ENCODE measurements at places on chromosomes 1 and 21. TPM values are rescaled to one million over a fixed set of nuclear protein-coding genes. Genes with fewer than 3 reads are reported as not detected.

KRTAP11-1 gene
- not detected for total RNA-seq

KRTAP12-3 gene
- not detected for total RNA-seq

CHD5 gene
- 0.16 TPM for total RNA-seq

ILDR2 gene
- 18.5 TPM for total RNA-seq

TSSK3 gene
- 1.9 TPM for total RNA-seq

DNA sequence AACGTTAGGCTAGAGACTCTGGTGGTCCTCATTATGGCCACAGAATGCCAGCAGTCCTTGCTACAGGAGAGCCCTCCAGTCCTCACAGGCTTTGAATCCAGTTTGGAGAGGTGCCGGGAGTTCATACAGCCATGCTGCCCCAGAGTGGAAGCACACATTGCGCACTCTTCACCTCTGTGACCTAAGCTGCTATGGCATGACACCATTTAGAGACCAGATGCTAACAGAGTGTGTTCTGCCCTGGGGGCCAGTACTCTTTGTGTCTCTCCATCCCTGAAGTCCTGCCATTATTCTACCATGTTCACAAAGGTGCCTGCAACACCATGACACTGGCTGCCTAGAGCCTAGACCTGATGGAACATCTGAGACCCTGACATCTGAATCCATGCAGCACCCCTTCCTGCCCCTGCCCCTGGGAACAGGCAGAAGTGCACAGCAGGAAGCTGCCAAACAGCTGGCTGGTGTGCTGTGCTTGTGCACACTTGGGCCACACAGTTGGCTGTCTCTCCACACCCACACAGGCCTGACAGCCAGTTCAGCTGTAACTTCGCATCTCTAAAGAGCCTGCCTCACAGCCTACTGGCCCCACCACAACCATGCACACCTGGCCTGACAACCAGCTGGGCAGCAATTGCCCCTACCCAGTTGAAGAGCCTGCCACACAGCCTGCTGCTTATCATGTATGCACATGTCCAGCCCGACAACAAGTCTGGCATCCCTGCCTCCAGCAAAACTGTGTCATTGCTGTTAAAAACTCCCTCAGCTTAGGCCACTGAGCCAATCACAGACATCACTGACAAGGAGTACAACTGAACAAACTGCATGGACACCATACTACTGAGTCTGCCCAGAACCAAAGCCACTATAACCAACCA lies 49.1 kb downstream of the MCOLN2 start:
- H3K27me3 ChIP-seq: no peaks in the 10 kb centered on the region
- no peak overlapping the region for H3K4me3 ChIP-seq
- peaks cover 34% of the 10 kb centered on the region for H3K4me1 ChIP-seq
- no peak for DNase-seq
- H3K36me3 ChIP-seq: peaks cover 12% of the 10 kb centered on the region

GRCh38 chr1:40925834-40926410 lies 53.6 kb upstream of the CTPS1 start:
- no peaks in the 10 kb centered on the region for H3K36me3 ChIP-seq
- H3K27me3 ChIP-seq: no peaks in the 10 kb centered on the region
- H3K4me3 ChIP-seq: no peak overlapping the region
- no peak for DNase-seq
- no peak overlapping the region for H3K27ac ChIP-seq
- H3K4me1 ChIP-seq: no peaks in the 10 kb centered on the region

DNA sequence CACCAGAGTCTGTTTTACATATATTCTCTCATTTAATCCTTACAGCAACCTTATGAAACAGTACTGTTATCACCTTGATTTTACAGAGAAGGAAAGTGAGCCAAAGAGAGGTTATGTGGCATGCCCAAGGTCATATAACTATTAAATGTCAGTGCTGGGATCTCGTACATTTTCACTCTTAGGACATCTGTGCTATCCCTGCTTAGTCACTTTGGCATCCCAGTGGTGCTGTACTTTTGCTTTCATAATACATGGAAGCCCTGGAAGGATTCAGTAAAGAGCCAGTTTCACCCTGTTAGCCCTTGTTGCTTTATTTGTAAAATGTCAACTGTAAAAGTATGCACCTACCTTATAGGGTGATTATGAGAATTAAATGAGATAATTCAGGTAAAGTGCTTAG lies 104.4 kb downstream of the NFIA start:
- H3K27me3 ChIP-seq: no peaks in the 10 kb centered on the region
- no peak for DNase-seq
- H3K4me3 ChIP-seq: no peak overlapping the region
- no peaks in the 10 kb centered on the region for H3K36me3 ChIP-seq
- H3K4me1 ChIP-seq: no peaks in the 10 kb centered on the region

DNA sequence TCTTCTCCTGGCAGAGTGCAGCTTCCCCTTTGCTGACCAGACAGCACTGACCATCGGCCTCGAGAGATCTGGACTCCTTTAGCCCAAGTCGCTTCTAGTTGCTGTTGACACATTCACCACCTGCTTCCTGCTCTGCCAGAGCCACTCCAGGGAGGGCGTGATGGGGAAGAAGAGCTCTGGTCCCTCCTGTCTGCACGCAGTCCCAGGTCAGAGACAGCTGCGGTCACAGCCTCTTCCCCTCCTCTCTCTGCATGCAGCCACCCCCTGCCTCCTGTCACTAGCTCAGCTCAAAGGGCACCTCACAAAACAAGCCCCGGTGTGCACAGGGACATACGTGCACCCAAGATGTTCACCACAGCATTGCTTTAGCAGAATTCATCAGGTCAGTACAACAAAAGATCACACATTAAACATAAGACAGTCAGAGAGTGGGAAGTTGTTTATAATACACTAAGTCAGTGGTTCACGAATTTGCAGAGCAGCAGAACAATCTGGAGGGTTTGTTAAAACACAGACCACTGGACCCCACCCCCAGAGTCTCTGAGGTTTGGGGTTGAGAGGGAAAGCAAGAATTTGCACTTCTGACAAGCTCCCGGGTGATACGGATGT lies 132.9 kb downstream of the SYF2 start:
- no peaks in the 10 kb centered on the region for H3K36me3 ChIP-seq
- peaks cover 75% of the 10 kb centered on the region for H3K4me1 ChIP-seq
- H3K27ac ChIP-seq: no peak overlapping the region

- H3K4me3 ChIP-seq: no peak overlapping the region
- H3K36me3 ChIP-seq: peaks cover 5% of the 10 kb centered on the region
- no peaks in the 10 kb centered on the region for H3K4me1 ChIP-seq
- no peak for DNase-seq
- H3K27ac ChIP-seq: no peak overlapping the region
These were observed 523.4 kb downstream of the PTBP2 start for GRCh38 chr1:97245026-97245425.

DNA sequence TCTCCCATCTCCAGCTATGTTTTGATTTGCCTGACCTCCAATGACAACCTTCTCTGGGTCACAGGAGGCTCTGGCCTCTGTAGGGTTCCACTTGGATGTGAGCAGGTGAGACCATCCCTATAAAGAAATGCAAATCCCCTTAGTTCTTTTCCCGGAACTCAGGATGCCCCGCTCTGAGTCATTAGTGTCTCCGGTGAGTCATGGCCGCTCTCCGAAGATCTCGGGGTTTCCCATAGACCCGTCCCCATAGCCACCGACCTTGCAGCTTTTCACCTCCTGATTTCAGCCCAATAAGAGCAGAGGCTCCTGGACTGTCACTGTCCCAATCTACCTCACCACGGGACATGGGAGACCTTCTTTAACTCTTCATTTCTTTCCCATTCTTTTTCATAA lies 98.2 kb downstream of the PGBD5 start:
- peaks cover 8% of the 10 kb centered on the region for H3K4me1 ChIP-seq
- no peaks in the 10 kb centered on the region for H3K36me3 ChIP-seq
- DNase-seq: peak; percentile 39
- peak overlapping the region; percentile 41 for H3K27ac ChIP-seq

DNA sequence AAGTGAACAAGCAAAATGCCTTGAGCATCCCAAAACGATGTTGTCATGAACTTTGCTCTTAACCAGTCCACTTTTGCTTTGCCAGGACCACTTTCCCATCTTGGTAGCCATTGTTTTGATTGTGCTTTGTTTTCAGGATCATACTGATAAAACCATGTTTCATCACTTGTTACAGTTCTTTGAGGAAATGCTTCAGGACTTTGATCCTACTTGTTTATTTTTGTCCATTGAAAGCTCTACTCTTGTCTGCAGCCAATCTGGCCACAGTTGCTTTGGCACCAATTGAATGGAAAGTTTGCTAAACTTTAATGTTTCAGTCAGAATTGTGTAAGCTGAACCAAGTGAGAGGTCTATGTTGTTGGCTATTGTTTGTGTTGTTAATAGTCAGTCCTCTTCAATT lies 12.8 kb downstream of the PLPPR4 start:
- peaks cover 5% of the 10 kb centered on the region for H3K27me3 ChIP-seq
- DNase-seq: no peak
- H3K27ac ChIP-seq: no peak overlapping the region

- peak overlapping the region; percentile 95 for H3K4me3 ChIP-seq
- H3K27me3 ChIP-seq: no peaks in the 10 kb centered on the region
- no peak for DNase-seq
- H3K27ac ChIP-seq: peak overlapping the region; percentile 81
- peaks cover 8% of the 10 kb centered on the region for H3K36me3 ChIP-seq
- H3K4me1 ChIP-seq: peaks cover 98% of the 10 kb centered on the region
These were observed 6.3 kb upstream of the CHI3L2 start for GRCh38 chr1:111221276-111221632.

DNA sequence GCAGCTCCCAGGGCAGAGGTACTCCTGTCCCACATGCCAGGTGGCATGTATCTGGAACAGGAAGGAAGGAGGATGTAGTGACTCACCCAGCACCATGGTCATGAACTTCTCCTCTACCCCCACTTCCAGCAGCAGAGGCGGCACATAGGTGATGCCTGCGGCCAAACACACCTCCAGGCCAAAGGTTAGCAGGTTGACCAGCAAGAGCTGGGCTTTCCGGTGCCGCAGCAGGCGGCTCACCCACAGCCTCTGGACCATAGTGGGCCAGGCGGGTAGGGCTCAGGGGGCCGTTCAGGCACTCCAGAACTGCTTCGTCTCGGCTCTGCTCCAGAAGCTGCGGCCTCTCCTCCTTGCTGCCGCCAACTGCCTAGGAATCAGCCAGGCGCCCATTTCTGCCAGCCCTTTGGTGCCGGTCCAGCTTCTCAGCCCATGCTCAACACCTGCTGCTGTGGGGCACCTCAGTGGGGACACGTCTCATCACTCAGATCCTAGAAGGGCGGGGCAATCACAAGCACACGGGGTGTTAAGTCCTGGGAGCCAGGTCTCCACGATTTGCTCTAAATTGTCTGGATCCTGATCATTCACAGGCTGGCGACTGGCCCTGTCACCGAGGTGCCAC lies 15.8 kb downstream of the SLC45A3 start:
- peaks cover 6% of the 10 kb centered on the region for H3K4me1 ChIP-seq
- no peak overlapping the region for H3K4me3 ChIP-seq
- peaks cover 9% of the 10 kb centered on the region for H3K27me3 ChIP-seq
- no peak overlapping the region for H3K27ac ChIP-seq
- no peaks in the 10 kb centered on the region for H3K36me3 ChIP-seq
- no peak for DNase-seq

DNA sequence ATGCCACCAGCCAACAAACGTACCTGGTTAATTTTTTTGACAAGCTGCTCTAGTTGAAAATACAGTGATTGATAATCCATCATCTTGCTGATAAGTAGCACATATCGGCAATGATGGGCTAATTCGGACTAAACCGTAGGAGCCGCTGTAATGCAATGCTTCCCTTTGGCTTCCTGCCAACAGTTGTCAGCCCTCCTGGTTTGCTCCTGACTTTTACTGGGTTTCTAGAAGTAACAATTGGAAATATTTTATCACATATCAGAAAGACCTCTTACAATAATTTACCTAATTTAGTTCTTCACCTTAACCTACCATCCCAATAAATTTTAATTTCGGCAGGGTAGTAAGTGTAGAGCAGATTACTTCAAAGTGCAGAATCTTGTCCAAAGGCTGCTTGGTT lies 148.5 kb downstream of the DHRS3 start:
- H3K4me3 ChIP-seq: no peak overlapping the region
- peaks cover 9% of the 10 kb centered on the region for H3K36me3 ChIP-seq
- peaks cover 82% of the 10 kb centered on the region for H3K4me1 ChIP-seq
- H3K27me3 ChIP-seq: no peaks in the 10 kb centered on the region
- H3K27ac ChIP-seq: no peak overlapping the region
- no peak for DNase-seq

- no peak within 1 kb of the TSS for H3K27ac ChIP-seq
- peaks cover 35% of the 10 kb centered on the region for H3K27me3 ChIP-seq
- peaks cover 9% of the 10 kb centered on the region for H3K4me1 ChIP-seq
- DNase-seq: no peak
- H3K36me3 ChIP-seq: no peaks in the 10 kb centered on the region
- peak within 1 kb of the TSS; percentile 31 for H3K4me3 ChIP-seq
These were observed at the start of gene IGFN1 for GRCh38 chr1:201190624-201191051. Gene IGFN1 (plus strand): TSS chr1:201190824. CDS start chr1:201193294, 2,470 bp downstream.

GRCh38 chr1:204621396-204621795 lies 64.1 kb downstream of the LRRN2 start:
- no peaks in the 10 kb centered on the region for H3K4me1 ChIP-seq
- no peaks in the 10 kb centered on the region for H3K36me3 ChIP-seq
- H3K27me3 ChIP-seq: no peaks in the 10 kb centered on the region
- no peak overlapping the region for H3K4me3 ChIP-seq
- DNase-seq: no peak
- H3K27ac ChIP-seq: no peak overlapping the region

- no peak overlapping the region for H3K4me3 ChIP-seq
- H3K27me3 ChIP-seq: peaks cover 5% of the 10 kb centered on the region
- no peak overlapping the region for H3K27ac ChIP-seq
- H3K4me1 ChIP-seq: no peaks in the 10 kb centered on the region
- DNase-seq: no peak
These were observed 125.8 kb downstream of the KAZN start for GRCh38 chr1:14724246-14724645.

- H3K4me3 ChIP-seq: no peak overlapping the region
- peaks cover 2% of the 10 kb centered on the region for H3K36me3 ChIP-seq
- DNase-seq: no peak
- no peak overlapping the region for H3K27ac ChIP-seq
These were observed 57.6 kb downstream of the DNM3 start for GRCh38 chr1:171898941-171899340.

DNA sequence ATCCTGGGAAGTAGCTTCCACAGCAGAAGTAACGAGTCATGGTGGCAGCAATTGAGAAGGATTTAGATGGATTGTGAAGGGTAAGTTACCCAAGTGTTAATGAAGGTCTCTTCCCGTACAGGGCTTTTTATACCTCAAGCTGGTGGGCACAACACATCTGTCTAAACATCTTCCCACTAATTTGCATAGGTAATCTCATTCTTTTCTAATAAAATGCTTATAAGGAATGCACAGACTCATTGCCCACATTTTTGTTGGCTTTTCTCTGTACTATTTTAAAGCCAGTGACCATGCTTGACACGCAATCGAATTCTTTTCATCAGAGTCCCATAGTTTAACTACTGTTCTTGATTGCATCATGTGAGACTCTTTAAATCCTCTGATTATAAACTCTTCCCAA lies at the start of gene KRTAP7-1:
Gene KRTAP7-1 (minus strand): TSS at position 101 of the 400 bp plus-strand sequence. CDS start 61 bp downstream, at position 40.
- no peaks in the 10 kb centered on the region for H3K4me1 ChIP-seq
- H3K4me3 ChIP-seq: no peak within 1 kb of the TSS
- no peak within 1 kb of the TSS for H3K27ac ChIP-seq
- H3K36me3 ChIP-seq: no peaks in the 10 kb centered on the region

DNA sequence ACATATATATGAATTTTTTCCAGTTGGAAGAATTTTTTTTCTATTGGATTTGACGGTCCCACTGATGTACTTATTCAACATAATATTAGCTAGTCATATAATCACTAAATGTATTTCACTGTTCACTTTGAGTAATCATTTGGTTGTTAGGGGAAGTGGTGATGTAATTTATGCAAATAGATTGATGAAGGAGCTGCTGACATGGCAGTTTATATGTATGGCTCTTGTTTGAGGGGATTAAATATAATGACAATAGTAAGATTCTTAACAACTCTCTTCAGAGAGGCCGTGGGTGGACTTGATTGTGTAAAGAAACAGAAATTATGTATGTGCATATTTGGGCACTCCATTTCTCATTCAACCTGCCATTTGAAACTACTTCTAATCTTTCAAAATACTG lies 653.6 kb upstream of the ADGRL4 start:
- H3K36me3 ChIP-seq: no peaks in the 10 kb centered on the region
- no peaks in the 10 kb centered on the region for H3K4me1 ChIP-seq
- H3K27ac ChIP-seq: no peak overlapping the region
- no peaks in the 10 kb centered on the region for H3K27me3 ChIP-seq

All from activated T-cell treated with anti-CD3 and anti-CD28 coated beads, Interleukin-2, amount 50 U/mL, for 72 hours (primary cell).